ENCODE measurements at places on chromosomes 4 and X. TPM values are rescaled to one million over a fixed set of nuclear protein-coding genes. Genes with fewer than 3 reads are reported as not detected.

PCDH10 gene
- 0.48 TPM for total RNA-seq

MAGEA12 gene
- not detected for total RNA-seq

TRIM2 gene
- 23.4 TPM for total RNA-seq

MEPE gene
- not detected for total RNA-seq

GALNTL6 gene
- not detected for total RNA-seq

SLC34A2 gene
- 0.19 TPM for total RNA-seq

NRK gene
- 4.9 TPM for total RNA-seq

RNF150 gene
- total RNA-seq = 69.2 TPM

PLK4 gene
- 0.75 TPM for total RNA-seq

RTL3 gene
- 0.24 TPM for total RNA-seq

ARHGAP4 gene
- total RNA-seq = 22.9 TPM

- no peak for DNase-seq
Observed at GRCh38 chrX:145630806-145631435, 186.7 kb upstream of the SLITRK2 start.

DNA sequence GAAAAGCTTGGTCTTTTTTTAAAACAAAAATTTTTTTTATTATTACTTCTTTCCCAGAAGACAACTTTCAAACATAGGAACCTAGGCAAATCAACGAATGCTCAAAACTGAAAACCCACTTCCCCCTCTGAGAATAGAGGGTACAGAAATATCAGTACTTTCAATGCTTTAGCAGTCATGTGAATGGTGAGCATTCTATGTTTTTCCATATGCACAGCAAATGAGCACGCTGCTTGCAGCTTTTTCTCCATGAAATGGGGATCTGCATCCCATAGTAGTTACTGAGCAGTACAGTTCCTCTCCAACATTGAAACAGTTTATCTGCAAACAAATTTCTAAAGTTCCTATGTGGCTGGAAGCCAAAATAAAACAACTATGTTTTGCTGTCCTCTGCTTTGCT, 108.4 kb upstream of the BMP2K start:
- no peak for DNase-seq

DNA sequence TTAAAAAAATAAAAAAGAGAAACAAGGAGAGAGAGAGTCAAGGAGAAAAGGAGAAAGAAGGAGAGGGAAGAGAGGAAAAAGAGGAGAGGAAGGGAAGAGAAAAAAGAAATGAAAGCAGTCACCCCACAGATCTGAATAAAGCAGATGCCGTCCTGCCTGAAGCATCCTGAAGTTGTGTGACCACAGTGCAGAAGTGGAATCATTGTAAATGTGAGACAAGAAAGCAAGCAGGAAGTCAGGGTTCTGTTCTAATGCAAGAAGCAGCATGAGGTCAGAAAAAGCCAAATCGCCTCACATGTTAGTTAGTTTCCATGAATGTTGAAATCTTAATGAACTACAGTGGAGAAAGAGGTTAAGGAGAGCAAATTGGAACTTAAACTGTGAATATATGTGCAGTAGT, 692.5 kb downstream of the CENPC start:
- DNase-seq = no peak

DNA sequence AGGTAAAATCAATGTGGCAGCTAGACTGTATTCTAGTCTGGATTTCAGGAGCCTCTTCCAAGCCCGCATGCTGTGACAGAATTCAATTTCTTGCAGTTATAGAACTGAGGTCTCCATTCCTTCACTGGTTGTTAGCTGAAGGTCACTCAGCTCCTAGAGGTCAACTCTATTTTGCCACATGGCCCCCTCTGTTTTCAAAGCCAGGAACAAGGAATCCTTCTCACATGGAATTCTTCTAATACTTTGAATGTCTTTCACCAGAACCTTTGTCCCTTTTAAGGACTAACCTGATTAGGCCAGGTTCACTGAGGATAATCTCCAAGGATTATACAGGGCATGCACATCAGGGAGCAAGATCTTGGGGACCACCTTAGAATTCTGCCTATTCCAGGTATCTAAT, 23.4 kb upstream of the MMRN1 start:
- no peak for DNase-seq

GRCh38 chr4:107618656-107619055, 101.4 kb downstream of the PAPSS1 start:
- DNase-seq = no peak

DNA sequence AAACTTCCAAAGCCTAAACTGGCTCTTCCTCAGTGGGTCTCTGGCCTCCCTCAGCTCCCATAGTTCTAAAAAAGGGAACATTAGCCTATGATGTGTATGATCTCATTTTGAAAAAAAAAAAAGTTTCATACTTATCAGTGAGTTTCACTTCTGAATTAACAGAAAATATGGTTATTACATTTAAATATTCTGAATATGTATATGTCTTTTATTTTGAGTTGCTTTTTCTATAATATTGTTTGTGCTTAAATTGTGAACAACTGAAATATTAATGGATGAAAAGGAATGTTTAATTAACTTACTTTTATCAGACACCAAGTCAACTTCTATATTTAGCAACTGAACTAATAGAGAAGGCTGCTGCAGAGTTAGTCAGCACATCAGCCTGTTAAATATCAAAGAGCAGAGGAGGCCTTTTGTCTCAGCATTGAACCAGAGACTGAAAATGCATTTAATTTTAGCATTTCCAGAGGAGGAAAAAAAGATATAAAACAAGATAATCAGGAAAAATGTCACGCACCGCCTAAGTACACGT, 20.4 kb upstream of the FHL1 start:
- no peak for DNase-seq

DNA sequence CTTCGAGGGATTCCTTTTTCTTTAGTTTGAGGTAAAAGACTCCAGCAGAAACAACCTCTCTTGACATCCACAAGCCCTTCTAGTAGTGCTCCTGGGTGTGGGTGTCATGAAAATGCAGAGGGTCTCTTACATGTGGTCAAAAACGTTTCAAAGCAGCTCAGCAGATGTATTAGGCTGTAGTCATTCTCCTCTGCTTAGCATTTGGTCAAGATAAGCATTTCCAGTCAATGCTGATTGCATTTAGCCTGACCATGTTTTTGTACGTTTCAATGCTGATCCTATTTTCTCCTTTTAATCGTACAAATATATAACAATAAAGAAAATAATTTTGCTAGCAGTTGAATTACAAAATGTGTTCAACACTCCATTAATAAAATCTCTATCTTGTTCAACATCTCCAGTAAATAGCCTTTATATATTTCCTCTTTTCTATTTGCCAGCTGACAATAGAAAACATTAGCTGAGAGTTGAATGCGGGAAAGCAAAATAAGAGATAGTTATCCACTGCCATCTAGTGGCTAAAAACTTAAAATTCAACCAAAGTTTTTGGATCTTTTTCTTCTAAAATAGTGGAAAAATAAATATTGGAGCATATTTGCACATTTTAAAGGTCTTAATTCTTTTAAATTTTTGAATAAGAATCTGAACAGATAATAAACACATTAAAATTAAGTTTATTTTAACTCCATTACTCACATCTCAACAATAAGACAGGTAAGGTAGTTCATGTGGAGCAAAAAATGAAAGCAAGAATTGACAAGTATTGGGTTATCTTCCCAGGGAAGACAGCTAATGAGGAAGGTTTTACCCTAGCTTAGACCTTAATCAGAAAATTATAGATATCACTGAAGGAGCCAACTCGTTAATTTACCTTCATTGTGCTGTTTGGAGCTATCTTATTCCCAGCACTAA, 15.2 kb upstream of the PACRGL start:
- DNase-seq = no peak

DNA sequence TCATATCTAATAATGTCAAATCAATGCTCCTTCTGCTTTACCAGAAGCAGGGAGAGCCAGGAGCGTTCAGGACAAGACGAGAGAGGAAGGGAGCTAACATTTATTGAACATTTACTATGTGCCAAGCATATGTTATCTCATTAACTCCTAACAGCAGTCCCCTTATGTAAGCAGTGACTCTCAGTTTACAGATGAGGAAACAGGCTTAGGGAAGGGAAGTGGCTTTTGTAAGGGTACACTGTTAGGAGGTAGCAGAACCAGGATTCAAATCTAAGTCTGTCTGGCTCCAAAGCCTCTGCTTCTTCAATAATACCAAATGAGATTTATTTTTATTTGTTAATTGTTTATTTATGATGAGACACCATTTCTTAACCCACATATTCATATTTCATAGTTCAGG, 2.6 kb upstream of the STARD8 start:
- no peak for DNase-seq

GRCh38 chr4:85836588-85837438, 361.9 kb downstream of the ARHGAP24 start:
- DNase-seq = no peak

GRCh38 chr4:164572877-164573279, 181.1 kb upstream of the SMIM31 start:
- no peak for DNase-seq

DNA sequence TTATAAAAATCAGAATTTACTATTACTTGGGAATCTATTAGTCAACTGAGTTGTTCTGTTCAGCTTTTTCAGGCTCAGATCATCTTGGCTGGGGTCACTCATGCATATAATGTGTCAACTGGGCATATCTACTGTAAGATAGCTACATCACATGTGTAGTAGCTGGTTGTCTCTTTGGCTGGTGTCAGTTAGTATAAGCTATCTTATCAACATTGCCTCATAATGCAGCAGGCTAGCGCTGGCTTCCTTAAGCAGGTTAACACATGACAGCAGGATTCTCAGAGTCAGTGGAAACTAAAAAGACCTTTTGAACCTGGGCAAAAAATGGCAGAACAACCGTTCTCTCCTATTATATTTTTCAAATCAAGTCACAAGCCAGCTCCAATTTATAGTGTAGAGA, 378.3 kb upstream of the PCDH10 start:
- no peak for DNase-seq

- no peak for DNase-seq
Observed at GRCh38 chr4:163107754-163108153, 58.9 kb downstream of the NAF1 start.

DNA sequence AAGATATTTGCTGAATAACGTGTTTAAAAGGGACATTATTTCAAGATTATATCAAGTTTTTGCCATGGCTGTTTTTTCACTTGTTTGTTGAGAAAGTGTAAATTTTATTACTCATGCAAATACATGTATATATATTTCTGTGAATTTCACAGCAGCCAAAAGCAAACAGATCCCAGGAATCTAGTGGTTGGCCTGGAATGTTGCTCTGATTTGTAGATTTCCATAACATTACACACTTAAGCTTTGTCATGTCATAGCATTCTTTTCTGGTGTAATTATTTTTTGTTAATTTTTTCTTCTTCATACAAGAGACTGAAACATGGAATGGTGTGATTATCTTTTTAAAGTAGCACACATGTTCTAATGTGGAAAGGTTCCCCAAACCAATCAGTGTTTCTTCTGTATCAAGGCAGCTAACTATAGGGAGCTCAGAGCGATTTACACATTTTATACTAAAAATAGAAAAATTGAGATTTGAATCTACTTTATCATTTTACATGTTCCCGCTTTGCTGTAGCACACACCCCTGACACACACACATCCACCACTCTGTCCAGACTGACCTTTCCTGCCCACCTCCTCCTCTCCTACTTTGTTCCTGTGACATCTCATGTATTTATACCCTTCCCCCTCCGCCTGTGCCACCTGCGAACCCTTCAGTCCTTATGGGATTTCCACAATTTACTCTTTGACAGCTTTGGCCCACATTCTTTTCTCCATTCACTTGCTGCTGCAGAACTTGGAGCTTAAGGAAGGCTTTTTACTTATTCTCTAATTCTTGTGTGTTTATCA, 20.3 kb downstream of the RUFY3 start:
- no peak for DNase-seq

DNA sequence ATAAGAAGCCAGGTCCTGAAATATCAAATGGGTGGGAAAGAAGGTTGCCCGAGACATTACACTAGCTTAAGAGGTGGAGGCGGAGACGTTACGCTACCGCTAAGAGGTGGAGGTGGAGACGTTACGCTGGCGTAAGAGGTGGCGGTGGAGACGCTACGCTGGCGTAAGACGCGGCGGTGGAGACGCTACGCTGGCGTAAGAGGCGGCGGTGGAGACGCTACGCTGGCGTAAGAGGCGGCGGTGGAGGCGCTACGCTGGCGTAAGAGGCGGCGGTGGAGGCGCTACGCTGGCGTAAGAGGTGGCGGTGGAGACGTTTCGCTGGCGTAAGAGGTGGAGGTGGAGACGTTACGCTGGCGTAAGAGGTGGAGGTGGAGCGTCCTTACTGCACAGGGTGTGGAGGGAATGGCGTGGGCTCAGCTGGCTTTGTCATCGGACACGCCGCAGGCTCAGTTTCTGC, 12.8 kb downstream of the CYP4V2 start:
- no peak for DNase-seq

- DNase-seq = no peak
Observed at GRCh38 chr4:71833232-71833900, 49.5 kb upstream of the GC start.

- no peak for DNase-seq
Observed at GRCh38 chr4:146238107-146238506, 23.8 kb downstream of the REELD1 start.

DNA sequence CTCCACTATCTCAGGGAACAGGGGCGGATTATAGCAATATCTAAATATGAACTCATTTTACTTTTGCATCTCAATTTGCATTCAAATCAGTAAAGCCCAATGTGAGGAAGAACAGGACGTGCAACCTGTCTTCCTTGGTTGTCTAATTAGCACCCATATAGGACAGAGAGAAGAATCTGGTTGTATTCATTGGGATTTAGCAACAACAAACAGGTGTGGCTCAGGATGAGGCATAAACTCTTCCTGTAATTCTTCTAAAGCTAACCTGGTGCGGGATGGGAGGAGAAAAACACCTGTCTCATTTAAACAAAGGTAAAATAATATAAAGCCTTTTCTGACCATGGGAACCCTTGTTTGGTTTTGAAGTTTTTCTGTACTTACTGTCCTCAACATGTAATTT, 22.2 kb downstream of the TMPRSS11A start:
- no peak for DNase-seq

- no peak for DNase-seq
Observed at GRCh38 chr4:153045111-153045982, 109.2 kb downstream of the FHDC1 start.

DNA sequence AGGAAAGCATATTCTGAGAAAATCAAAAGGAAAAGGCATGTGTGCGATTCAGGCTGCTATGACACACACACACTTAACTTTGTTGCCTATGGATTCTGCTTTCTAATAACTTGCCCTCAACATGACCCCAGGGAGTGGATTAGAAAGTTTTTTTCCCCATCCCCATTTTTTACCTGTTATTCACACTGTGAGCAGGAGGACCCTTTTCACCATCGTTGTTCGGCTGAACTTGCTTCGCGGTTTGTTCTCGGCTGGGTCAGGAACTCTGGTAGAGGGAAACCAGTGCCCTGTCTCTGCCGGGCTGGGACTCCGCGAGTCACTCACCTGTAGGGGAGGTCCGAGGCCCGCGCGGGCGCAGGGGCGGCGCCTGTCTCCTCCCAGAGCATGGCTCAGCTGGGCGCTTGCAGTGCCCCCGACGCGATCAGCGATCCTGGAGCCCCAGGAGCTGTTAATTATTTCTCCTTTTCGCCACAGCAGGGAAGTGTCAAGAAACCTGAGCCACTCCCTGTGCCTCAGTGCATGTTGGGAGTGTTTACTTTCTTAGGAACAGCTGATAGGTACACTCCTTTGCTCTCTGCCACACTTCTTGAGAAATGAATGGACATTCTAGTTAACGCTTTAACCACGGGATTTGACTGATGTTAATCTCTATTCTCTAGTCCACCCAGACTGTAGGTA, at the start of gene RASSF6:
TSS of gene RASSF6 (minus strand) at position 322 of the 678 bp plus-strand sequence. CDS start 8,641 bp downstream, outside the sequence.
- DNase-seq = no peak
